ENCODE measurements at places on chromosomes 13 and 19.
A peak's percentile ranks its signal among the peaks of the same experiment; 100 is the strongest.

DNA sequence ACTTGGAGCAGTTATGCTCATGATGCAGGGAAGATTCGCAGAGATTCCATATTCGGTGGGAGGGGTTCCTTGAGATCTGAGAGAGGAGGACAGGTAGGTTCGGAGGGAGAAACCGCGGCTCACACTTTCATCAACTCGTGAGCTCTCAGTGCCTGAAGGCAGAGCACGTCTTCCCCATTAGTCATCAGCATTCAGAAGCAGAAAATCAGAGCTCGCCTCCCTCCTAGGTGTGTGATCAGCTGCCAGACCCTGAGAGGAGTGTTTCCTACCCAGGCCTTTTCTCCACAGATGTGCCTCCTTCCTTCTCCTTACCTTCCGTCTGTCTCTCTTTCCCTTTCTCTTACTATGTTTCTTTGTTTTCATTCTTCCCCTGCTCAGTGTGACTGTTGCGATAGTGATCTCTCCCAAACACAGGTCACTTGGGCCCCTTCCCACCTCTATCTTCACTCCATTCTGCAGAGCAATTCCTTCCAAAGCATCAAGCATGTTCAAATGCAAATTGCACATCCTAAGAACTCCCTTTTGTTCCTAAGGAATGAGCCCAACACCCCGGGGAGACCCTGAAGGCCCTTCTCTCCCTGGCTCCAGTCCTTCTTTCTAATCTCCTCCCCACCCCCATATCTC is 389.5 kb downstream of the UQCRFS1 start:
- DNase-seq = no peak

DNA sequence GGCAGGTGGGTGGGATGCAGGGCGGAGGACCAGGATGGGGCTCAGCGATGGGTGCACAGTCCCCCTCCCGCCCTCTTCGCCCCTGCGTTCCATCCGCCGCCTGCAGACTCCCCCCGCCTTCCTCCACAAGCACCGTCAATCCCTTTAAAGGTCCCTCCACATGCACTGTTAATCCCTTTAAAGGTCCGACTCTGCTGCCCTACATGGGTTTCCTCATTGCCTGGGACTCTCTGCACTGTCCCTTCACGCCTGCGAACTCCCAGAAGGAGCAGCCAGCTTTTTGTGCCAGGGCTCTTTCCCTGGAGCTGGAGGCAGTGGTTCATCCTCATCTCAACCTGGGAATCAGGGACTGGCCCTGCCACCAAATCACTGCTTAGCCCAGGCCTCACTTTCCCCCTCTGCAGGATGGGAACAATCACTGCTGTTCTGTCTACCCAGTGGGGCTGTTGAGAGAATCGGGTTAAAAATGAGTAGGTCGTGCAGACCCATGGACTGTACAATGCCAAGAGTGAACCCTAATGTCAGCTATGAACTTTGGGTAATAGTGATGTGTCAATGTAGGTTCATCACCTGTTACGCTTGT is 20.4 kb downstream of the ZNF574 start:
- no peak for DNase-seq

GRCh38 chr19:42184401-42184861 is 33.0 kb downstream of the DEDD2 start:
- DNase-seq = peak; percentile 80

DNA sequence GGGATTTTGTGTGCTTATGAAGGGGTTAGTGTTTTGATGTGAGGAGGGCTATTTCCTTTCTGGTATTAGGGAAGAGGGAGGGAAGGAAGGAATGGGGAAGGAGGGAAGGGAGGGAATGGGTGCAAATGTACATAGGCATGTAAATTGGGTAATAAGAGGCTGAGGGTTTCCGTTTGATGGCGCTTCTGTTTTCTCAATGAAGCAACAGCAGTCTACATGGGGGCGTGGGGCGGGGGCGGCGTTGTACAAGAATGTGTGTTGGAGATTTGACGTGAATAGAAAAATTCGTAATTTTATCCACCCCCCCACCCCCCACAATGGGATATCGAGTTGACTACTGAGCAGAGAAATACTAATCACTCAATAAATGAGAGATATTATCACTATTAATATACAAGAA is 52.5 kb downstream of the PDS5B start:
- DNase-seq = no peak

GRCh38 chr13:103935117-103935516 is 868.9 kb upstream of the SLC10A2 start:
- no peak for DNase-seq

DNA sequence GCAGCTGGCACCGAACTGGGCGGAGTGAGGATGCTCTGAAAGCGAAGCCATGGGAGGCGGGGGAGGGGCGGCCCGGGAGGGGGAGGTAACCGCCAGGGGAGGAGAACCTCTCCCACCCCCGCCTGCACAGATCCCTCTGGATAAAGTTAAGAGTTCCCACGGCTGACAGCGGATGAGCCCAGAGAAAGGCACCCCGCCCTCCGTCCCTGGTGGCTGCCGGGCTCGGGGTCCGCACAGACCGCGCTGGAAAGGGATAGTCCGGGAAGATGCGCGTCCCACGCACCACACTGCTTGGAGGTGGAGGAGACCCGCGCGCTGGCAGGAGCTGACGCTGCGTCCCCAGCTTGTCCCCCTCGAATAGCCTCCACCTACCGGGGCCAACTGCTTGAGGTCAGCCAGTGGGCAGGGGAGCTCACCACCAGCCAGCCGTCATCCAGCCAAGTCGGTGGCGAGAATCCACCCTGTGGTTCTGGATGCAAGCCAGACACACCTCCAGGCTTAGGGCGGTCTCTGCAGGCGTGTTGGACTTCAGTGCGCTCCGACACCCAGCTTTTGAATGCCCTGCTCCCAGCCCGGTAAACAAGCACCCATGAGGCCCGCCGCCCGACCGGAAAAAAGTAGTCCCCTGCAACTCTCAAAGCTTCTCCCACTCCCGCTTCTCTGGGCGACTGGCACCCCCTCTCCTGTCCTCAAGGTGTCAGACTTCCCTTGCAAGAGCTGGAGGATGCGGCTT is at the start of gene TRPC4:
Gene TRPC4 (minus strand): TSS at position 17 of the 733 bp plus-strand sequence. CDS start 86,439 bp downstream, outside the sequence.
- no peak for DNase-seq

DNA sequence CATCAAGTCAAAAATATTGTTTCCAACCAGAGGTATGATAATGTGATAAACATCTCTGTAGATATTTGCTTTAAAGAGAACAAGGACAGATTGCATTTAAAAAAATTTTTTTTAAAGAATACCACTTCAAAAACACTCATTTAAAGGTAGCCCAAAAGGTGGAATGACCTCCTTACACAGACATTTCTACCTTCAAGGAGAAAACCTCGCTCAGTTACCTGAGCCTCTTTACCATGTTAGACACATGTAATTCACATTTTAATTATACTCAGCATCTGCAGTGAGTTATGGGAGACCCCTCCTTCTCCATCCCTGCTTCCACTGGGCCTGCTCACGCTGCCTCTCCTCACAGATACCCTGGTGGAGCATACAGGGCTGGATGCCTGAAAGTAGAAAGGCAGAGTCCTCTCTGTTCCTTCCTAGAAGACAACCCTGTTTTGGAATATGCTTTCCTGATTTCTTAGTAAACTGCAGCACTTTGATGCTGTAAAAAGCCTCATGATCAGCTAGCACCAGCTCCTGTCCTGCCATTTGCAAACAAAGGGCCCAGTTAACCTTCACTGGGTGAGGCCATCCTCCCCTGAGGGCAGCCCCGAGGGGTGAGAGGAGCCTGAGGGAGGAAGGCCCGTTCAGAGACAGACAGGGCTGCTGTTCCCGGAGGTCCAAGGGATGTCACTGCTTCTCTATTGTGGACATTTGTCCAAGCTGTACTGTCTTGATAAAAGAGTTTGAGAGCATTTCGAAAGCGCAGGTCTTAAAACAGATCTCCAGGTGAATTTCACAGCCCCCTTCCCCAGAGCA is 117.8 kb downstream of the IRS2 start:
- no peak for DNase-seq

GRCh38 chr19:49851456-49852259 is 699 bp downstream of the PTOV1 start:
- DNase-seq = peak; percentile 56

DNA sequence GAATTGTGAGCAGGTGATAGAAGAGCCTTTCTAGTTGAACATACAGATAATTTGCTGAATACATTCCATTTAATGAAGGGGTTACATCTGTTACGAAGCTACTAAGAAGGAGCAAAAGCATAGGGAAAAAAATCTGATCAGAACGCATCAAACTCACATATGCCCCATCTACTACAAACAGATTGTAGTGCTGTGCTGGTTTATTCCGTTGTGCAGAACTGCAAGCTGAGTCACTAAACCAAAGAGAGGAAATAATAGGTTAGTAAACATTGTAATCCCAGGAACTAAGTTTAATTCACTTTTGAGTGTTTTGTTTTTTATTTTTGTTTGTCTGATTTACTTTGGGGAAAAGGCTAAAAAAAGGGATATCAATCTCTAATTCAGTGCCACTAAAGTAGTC is 136.3 kb downstream of the CDK8 start:
- DNase-seq = no peak

GRCh38 chr19:10116866-10117616 is 2.7 kb downstream of the EIF3G start:
- DNase-seq = no peak

GRCh38 chr19:34313188-34313587 is 51.8 kb upstream of the GPI start:
- DNase-seq = no peak

- no peak for DNase-seq
Observed at GRCh38 chr19:5896365-5897076, 7.1 kb downstream of the NDUFA11 start.

DNA sequence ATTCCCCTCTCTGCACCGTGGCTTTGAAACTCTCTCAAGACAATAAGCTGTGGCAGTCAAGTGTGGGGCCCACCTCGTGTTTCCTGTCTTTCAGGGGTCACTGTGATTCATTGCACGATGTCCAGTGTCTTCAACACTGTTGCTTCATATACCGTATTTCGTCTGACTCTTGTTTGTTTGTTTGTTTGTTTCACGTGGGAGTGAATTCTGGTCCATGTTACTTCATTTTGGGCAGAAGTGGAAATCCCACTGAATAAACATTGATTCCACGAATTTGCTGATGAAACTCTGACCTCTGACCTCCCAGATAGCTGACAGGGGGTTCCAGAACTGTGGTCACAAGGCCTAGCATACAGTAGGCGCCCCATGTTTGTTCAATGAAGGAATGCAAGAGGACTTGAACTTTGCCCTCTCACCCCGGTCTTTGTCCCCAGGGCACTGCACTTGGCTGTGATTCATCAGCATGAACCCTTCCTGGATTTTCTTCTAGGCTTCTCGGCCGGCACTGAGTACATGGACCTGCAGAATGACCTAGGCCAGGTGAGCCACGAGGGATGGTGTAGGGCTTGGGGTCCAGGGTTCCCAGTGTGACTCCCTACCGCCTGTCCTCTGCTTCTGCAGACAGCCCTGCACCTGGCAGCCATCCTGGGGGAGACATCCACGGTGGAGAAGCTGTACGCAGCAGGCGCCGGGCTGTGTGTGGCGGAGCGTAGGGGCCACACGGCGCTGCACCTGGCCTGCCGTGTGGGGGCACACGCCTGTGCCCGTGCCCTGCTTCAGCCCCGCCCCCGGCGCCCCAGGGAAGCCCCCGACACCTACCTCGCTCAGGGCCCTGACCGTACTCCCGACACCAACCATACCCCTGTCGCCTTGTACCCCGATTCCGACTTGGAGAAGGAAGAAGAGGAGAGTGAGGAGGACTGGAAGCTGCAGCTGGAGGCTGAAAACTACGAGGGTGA is 5.1 kb downstream of the NFKBIB start:
- DNase-seq = no peak

- peak; percentile 79 for DNase-seq
Observed at GRCh38 chr19:2494447-2495129, 18.7 kb downstream of the GADD45B start.

DNA sequence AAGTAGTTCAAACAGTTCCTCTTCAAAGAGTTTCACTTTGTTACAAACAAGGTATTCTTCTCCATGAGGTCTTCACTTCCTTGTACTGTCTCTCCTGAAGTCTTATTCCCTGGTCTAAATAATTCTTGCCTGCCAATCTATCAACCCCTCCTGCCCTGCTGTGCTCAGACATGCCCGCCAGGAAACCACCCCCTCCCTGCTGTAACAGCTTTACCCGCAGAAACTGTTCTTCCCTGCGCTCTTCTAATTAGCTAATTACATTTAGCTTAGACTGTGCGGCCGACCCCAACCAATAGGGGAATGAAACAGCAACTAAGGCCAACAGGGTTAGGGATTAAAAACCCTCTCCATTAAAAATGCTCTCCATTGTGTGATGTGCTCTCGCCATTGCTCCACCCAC is 46.7 kb downstream of the ZNF846 start:
- DNase-seq = no peak

GRCh38 chr13:46899801-46900200 is 2.9 kb upstream of the HTR2A start:
- no peak for DNase-seq

DNA sequence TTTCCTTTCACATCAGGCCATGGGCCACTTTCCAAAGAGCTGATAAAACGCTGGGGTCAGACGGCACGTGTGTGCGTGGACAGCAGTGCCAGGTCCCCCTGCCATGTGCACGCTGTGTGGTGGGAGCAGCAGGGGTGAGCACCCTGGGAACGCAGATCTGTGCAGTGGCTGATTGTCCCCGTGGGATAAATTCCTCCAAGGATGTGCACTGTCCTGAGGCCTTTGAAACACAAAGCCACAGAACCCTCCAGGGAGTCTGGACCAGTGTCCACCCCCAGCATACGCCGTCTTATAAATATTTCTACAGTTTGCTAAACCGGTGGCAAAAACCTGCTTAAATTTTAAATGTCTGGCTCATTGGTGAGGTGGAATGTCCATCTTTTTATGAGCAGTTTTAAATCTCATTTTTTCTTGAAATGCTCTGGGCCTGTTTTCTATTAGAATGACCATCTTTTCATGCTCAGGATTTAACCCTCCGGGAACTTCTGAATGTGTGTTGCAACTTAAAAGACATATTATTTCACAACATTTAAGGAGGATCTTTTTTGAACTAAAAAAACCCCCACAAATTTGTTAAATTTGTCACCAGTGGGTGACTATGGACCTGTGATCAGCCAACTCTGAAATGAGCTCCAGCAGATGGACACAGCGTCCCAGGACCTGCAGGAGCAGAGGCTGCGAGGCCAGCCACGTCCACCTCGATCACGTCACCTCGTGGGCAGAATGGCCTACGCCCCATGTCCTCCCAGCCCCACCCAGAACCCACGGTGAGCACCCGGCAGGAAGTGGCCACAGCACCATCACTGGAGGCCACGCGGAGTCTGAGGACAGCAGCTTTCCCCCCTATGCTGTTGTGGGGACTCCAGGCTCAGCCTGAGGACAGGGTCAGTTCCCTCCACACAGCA is 68.6 kb downstream of the RASA3 start:
- DNase-seq = peak; percentile 56

DNA sequence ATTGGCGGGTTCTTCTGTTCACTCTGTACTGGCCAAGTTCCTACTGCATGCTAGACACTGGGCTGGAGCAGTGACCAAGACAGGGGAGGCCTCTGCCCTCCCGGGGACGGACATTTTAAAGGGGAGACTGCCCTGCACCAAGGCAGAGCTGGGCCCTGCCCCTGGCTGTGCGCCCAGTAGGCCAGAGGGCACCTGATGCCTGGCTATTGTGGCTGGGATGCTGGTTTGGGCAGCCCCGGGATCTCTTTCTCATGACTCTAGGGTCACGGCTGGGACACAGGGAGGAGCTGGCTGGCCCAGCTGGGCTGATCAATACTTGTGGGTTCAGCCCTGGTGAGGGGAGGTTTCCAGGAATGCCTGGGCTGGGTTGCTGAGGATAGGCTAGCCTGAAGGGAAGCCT is 17.7 kb downstream of the LIPE start:
- no peak for DNase-seq

GRCh38 chr13:101916108-101916774 is 463.8 kb downstream of the ITGBL1 start:
- DNase-seq = peak; percentile 44
